Right lung (tissue), 10 donors: ENCODE measurements at places on chromosomes 1 and 21. TPM values are rescaled to one million over a fixed set of nuclear protein-coding genes. Genes with fewer than 3 reads are reported as not detected.

ITSN1 gene
- polyA plus RNA-seq = 56.5 TPM

LEMD1 gene
- polyA plus RNA-seq = 1.8 TPM

ACADM gene
- polyA plus RNA-seq = 95.2 TPM

WASF2 gene
- polyA plus RNA-seq = 137 TPM

TLR5 gene
- 11.7 TPM for polyA plus RNA-seq

TDRD10 gene
- 4.5 TPM for polyA plus RNA-seq

PADI2 gene
- 8.8 TPM for polyA plus RNA-seq

ELOVL1 gene
- 74.6 TPM for polyA plus RNA-seq

SPTA1 gene
- 10.2 TPM for polyA plus RNA-seq

TBX19 gene
- polyA plus RNA-seq = 5.6 TPM

CHIA gene
- polyA plus RNA-seq = 3.3 TPM

HAPLN2 gene
- polyA plus RNA-seq = 0.39 TPM

IFI16 gene
- 118 TPM for polyA plus RNA-seq

LY9 gene
- polyA plus RNA-seq = 0.18 TPM

IGSF9 gene
- polyA plus RNA-seq = 15.7 TPM

DDAH1 gene
- polyA plus RNA-seq = 94.3 TPM

KCND3 gene
- 0.44 TPM for polyA plus RNA-seq

TMPRSS15 gene
- polyA plus RNA-seq = not detected

GPR25 gene
- not detected for polyA plus RNA-seq

CDC42BPA gene
- polyA plus RNA-seq = 42.7 TPM

GUCA2A gene
- polyA plus RNA-seq = 1.5 TPM

NUDT4B gene
- not detected for polyA plus RNA-seq
